ENCODE measurements at places on chromosomes 11 and 22.
A peak's percentile ranks its signal among the peaks of the same experiment; 100 is the strongest.

- no peak for DNase-seq
Observed at GRCh38 chr11:102591160-102591718, 33.9 kb downstream of the MMP20 start.

DNA sequence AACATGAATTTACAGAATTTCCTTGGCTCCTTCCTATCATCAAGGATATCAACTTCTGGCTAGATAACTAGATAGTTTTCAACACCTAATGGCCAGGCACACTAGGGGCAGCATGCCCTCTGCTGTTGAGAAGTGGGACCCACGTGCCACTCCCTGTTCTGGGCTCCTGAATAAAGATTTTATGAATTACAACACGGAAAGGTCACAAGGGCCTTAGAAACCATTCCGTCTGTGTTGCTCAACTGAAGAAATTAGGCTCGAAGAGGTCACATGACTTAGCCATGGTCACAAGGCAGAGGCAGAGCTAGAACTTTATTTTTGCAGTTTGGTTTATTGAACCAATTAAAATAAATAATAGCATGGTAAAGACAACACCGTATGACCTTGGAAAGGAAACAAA lies 36.0 kb downstream of the PRCP start:
- peak; percentile 57 for DNase-seq

DNA sequence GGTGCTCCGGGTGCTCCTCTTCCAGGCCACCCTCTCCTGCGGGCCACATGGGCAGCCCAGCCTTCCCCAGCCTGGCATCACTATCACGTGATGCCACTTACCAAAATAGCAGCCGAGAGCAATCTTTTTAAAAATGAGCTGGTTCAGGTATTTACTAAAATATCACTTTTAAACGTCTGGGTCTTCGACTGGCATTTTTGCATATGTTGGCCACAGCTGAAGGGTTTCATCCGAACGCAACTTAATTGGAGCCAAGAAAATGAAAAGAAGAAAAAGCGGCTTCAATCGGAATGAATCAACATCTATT lies 94.6 kb upstream of the ANO1 start:
- no peak for DNase-seq

GRCh38 chr11:15558513-15559181 lies 443.9 kb downstream of the INSC start:
- DNase-seq, result no peak

DNA sequence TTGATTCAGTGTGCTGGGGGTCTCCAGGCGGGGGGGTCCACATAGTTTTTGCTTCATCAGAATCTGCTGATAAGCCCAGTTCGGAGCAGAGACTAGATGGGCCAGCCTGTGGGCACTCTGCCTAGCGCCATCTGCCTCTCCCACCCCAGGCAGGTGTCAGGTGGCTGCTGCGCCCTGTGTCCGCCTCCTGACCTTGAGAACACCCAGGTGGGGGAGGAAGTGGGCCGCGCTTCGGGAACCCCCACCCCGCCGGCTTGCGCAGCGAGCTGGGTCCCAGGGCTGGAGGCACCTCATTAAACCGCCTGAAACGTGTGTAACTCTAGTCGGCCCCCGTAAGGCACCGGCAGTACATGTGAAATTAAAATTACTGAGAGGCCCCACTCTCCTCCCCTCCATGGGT lies 113.6 kb downstream of the KCNQ1 start:
- DNase-seq, result no peak
